Stimulated activated CD4-positive, alpha-beta T cell treated with anti-CD3 and anti-CD28 coated beads, Interleukin-2, amount 100 ng/mL, for 4 hours (primary cell): ENCODE measurements at places on chromosomes 2 and 18.

- DNase-seq = no peak
Measured at GRCh38 chr2:105309147-105309545, 20.4 kb downstream of the TGFBRAP1 start.

DNA sequence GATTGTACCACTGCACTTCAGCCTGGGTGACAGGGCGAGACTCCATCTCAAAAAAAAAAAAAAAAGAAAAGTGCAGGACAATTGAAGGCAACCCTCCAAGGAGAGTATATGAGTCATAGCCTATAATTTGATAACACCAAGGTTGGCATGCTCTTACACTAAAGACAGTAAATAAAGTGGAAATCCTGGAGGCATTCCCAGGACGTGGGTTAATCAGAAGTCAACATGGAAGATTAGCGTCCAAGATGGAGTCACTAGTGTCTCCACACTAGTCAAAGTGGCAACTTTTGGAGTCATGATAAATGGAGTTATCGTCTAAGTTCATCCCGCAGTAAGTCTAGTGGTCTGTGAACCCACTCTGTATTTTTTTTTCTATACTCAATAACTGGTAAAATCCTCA is 21.2 kb upstream of the UGGT1 start:
- DNase-seq = no peak

- no peak for DNase-seq
Measured at GRCh38 chr2:168158586-168158985, 88.8 kb downstream of the STK39 start.

GRCh38 chr18:78767648-78768071 is 212.0 kb upstream of the SALL3 start:
- DNase-seq = no peak

DNA sequence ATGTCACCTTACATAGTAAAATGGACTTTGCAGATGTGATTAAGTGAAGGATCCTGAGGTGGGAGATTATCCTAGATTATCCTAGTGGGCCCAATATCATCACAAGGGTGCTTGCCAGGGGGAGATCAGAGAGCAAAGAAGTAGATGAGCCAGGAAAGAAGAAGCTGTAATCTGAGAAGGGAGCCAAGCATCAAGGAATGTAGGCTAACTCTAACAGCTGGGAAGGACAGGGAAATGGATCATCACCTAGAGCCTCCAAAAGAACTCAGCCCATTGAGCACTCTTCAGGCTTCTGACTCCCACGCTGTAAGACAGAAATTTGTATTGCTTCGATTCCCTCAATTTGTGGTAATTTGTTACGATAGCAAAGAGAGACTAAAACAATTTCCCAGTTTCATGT is 309.9 kb downstream of the LRP1B start:
- no peak for DNase-seq

GRCh38 chr2:137254052-137254451 is 488.7 kb downstream of the THSD7B start:
- DNase-seq = no peak

GRCh38 chr2:177261116-177262060 is 3.1 kb downstream of the NFE2L2 start:
- DNase-seq = no peak

DNA sequence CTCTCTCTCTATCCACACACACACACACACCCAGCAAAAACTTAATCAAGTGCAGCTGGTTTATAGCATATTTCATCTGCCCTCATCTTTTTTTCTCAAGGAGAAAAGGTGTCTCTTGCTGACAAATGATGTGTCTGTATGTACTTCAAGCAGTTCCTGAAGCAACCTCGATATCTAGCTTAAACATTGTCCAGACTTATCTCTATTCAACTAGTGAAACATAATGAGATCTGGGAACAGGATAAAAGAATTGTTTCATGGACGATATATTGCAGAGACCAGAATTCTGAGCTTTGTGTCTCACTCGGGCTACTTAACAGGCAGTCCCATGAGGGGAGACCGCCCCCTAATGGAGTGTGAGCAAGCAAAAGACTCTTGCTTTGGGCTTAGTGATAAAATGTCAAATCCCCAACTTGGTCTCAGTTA is 929.2 kb upstream of the SOX11 start:
- no peak for DNase-seq

GRCh38 chr2:160566717-160567116 is 73.1 kb upstream of the RBMS1 start:
- no peak for DNase-seq
